ENCODE measurements at places on chromosomes 11 and 22.

- DNase-seq: peak; percentile 45
Measured at GRCh38 chr11:279966-280705, 1.9 kb downstream of the NLRP6 start.

- DNase-seq: no peak
Measured at GRCh38 chr22:29195964-29196666, 9.6 kb upstream of the EMID1 start.

DNA sequence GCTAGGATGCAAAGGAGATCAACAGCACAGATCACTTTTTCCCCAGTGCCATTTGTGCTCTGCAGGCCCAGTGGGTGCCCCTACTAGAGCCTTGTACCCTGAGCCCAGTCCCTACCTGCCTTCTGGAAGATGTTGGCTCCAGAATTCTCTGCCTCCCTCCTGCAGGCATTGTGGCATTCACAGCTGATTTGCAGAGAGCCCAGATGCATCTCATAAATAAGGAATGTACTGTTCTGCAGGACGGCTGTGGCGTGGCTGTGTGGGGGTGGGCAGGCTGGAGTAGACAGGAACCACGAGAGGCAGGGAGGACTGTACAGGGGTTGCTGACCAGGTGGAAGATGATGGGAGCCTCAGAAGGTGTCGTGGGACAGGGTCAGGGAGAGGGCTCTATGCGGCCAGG, 11.2 kb upstream of the MIAT start:
- no peak for DNase-seq

- DNase-seq: no peak
Measured at GRCh38 chr11:104259121-104259610, 95.2 kb upstream of the PDGFD start.

DNA sequence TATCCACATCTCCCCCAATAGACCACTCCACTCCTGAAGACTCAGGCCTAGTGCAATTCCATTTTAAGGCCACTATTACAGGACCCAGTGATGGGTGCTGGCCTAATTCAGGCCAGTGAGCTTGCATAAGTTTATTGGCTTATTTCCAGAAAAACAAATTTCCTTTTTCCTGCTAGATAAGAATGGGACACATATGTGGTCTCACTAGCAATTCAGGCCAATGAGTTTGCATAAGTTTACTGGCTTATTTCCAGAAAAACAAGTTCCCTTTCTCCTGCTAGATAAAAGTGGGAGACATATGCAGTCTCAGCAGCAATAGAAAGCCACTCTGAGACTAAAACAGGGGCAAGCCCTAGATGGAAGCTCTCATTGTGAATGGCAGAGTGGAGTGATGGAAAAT, 22.4 kb downstream of the ADM start:
- no peak for DNase-seq

DNA sequence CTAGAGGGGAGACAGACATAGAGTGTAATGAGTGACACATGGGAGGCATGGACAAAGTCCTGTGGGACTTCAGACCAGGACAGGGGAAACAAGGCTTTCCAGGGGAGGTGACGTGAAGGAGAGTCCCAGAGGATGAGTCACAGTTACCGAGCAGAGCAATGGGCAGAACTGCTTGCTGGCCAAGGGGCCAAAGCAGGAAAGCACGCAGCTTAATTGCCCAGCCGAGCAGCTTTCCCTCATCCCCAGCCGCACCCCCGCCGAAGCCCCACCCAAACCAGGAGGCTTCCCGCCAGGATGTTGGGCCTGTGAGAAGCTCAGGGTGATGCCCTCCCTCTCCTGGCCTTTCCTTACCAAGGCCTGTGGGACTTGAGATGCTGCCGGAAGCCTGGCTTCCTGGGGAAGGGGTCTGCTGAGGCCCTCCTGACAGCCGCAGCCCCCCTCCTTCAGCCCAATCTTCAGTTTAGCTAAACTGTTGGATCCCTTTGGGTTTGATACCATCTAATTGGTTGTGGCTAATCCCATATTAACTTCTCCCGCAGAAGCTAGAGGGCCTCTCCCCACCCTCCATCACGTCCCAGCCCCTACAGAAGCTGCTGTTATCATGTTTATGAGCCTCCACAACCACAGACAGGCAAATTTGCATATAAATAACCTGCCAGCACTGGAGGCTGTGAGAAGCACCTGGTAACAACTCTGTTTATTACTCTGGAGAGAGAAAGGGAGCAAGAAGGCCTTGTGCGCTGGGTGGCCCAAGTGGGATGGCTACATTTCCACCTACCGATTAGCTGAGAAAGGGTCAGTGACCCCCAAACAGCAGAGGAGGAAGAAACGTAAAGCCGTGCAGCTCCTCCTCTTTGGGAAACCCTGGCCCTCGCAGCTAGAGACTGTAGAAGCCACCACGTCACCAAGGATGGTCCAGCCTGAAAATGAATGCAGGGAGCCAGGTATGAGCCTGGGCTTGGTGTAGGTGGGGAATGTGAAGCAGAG, 80.0 kb downstream of the TRIM29 start:
- no peak for DNase-seq

GRCh38 chr11:115645631-115646317, 141.6 kb upstream of the CADM1 start:
- DNase-seq: no peak

DNA sequence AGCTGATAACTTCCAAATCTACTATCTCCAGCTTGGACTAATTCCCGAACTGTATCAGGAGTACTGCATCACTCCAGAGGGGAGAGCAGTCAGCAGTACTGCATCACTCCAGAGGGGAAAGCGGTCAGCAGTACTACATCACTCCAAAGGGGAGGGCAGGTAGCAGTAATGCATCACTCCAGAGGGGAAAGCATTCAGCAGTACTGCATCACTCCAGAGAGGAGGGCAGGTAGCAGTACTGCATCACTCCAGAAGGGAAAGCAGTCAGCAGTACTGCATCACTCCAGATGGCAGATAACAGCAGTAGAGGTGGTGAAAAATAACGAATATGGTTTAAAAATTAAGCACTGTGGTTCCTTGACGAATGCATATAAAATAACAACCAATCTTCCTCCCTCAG, 8.4 kb downstream of the CWC15 start:
- no peak for DNase-seq

DNA sequence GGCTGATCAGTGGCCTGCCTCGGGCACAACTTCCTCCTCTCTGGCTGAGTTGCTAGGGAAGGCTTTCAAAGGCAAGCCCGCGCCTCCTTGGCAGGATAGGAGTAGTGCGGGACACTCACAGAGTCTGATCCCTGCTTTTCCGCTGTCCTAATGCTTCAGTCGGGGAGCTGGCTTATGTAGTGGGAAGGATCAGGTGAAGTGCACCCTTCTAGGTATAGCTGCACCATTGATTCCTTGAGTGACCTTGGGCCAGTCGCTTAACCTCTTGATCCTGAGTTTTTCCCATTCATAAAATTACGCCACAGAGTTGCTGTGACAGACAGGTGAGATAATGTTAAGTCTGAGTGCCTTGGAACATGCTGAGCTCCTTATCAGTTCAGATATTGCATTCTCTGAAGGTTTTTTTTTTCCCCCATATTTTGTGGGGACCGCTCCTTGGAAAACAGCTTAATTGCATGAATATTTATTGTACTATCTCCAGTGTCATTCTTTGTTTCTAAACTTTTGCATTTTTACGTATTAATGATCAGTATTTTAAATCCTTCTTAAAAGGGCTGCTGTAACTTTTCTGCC, 961 bp downstream of the IPO7 start:
- no peak for DNase-seq

GRCh38 chr11:57150454-57150917, 31.3 kb upstream of the LRRC55 start:
- no peak for DNase-seq

GRCh38 chr11:130737866-130738431, 178.3 kb downstream of the SNX19 start:
- DNase-seq: no peak

DNA sequence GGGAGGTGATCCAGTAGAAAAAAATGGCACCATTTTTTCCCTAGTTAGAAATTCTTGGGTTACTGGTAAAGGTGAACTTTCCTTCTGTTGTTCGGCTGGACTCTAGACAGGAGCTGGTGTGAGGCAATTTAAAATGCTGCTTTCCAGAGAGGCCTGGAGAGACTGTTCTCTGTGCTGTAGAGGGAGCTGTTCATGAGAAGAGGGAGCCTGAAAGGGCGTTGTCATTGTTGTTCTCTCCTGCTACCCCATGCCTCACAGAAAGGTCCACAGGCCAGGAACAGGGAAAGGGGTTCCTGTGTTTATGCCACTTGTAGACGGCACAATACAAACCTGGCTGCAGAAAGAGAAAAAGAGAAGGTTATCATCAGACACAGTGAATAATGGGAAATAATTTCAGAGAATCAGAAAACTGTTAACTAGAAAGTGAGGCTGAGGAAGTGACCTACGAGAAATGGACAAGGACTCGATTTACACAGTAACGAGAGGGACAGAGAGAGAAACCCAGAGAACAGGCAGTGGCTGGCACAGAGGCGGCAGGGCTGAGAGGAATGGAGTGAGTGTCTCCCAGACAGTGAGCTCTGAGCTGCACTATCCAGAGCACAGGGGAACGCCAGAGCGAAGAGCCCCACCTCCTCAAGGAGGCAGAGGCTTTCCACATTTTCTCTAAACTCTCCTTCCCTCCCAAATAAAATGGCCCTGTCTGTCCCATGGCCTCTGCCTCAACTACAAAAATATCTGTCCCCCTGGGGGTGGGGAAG, 109.2 kb downstream of the RRM1 start:
- DNase-seq: no peak

DNA sequence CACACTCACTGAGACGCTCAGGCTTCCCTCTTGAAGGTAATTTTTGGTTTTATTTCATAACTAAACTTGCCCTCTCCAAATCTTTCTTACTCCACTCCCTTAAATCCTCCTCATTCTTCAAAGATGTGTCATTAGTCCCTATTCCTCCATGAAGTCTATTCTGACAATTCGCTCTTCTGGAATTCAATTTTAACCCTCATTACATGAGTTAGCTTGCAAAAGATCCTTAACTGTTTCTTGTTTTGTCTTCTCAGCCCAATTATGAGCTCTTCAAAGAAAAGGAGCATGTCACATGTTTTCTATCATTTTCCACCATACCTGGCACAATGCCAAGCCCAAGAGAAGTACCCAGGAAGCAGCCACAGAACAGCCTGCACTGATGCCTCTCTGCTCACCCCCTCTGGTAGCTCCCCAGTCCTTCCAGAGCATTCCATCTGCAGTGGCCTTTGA, 13.0 kb downstream of the GALNT18 start:
- DNase-seq: no peak

GRCh38 chr11:9459667-9460321, 1.0 kb upstream of the ZNF143 start:
- DNase-seq: peak; percentile 28

DNA sequence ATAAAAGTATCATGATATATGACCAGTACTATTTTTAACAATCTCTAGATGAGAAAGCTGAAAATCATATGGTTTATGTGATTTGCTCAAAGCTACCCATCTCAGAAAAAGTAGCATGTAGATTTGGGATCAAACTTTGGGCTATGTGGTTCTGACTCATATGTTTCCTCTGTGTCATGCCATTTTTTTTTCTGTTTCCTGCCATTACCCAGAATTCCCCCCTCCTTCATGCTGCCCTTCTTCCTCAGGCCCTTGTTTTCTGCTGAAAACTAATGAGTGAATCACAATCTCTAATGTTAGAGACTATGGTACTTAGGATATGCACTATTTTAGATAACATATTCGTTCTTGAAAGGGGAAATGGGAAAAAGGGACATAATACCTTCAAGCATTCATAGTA, 80.7 kb downstream of the JRKL start:
- no peak for DNase-seq

DNA sequence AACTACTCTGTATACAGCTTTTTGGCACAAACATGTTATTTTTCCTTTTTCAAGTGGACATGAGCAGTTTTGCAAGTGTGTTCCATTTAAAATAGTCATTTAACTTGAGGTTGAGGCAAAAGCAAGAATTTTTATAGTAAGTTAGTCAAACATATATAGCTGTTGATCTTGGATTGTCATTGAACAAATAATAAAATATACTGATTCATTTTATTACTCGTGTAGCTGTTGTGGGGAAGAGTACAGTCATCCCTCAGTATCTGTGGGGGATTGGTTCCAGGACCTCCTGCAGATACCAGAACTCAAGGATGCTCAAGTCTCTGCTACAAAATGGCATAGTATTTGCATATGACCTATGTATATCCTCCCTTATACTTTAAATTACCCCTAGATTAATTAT, 45.3 kb downstream of the EXT2 start:
- DNase-seq: no peak

DNA sequence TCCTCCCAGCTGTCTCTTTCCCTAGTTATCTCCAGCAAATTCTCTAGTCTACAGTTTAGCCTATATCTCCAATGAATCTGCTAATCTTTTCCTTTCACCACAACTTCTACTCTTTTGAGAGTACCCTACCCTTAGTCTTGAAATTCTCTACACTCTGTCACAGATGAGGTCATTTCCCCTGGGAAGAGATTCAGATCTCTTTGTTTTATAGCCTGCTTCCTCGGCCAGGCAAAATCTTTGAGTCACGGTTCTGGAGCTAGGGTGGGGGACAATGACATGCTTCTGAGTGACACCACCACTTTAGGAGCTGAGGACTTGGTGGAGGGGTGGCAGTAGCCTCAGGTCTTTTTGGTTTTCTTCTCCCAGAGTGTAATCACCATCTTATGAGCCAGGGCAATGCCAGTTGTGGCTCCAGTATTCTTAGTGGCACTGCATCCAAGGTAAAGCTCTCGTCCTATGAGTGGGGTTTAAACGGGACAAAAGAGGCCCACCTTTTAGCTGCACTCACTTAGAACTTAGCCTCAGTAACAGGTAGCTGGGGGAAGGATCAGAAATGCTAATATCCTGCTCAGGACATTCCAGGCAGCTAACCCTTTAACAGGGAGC, 98.5 kb upstream of the RRM1 start:
- DNase-seq: no peak

GRCh38 chr11:113446938-113447337, 28.3 kb downstream of the DRD2 start:
- no peak for DNase-seq

DNA sequence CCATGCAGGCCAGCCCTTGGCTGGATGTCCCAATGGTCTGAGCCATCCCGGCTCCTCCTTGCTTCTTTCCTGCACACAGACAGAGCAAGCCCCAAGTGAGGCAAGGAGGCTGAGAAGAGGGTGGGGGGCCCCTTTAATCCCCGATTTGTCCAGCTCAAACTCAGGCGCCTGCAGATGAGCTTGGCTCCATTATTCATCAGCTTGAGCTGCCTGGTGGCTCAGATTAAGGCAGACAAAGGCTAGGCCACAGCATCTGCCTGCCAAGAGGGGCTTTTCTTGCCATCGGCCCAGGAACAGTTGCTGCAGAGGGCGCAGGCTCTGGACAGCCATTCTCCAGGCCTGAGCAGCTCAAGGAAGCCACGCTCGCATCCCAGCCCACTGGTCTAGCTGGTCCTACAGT, 35.4 kb downstream of the LMO1 start:
- no peak for DNase-seq

GRCh38 chr11:85673393-85673792, 8.5 kb upstream of the CREBZF start:
- no peak for DNase-seq

- DNase-seq: no peak
Measured at GRCh38 chr11:105520706-105521345, 89.0 kb upstream of the GRIA4 start.
